Muscle of back (tissue), 13 donors: ENCODE measurements at places on chromosomes 1 and 21.
A peak's percentile ranks its signal among the peaks of the same experiment; 100 is the strongest.

GRCh38 chr1:26278303-26278702 is 1.6 kb upstream of the SH3BGRL3 start:
- DNase-seq: no peak

- no peak for DNase-seq
Measured at GRCh38 chr1:67496329-67496728, 66.1 kb upstream of the SERBP1 start.

DNA sequence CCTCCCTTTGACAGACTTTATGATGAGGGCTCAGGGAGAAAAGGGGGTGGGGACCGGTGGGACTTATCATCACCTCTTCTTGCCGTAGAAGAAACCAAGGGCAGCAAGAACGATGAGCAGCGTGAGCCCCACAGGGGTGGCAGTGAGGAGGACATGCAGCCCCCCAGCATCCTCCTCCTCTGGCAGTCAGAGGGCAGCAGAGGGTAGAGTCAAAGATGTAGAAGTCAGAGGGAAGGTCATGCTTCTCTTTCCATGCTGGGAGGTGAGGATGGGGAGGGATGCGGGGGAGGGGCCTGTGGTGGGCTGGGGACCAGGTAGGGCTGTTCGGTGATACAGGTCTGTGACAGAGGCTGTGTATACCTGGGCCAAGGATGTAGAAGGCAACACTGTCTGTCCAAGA is 14.8 kb downstream of the INSRR start:
- no peak for DNase-seq

GRCh38 chr1:106055855-106056254 is 1000.6 kb upstream of the PRMT6 start:
- DNase-seq: no peak

DNA sequence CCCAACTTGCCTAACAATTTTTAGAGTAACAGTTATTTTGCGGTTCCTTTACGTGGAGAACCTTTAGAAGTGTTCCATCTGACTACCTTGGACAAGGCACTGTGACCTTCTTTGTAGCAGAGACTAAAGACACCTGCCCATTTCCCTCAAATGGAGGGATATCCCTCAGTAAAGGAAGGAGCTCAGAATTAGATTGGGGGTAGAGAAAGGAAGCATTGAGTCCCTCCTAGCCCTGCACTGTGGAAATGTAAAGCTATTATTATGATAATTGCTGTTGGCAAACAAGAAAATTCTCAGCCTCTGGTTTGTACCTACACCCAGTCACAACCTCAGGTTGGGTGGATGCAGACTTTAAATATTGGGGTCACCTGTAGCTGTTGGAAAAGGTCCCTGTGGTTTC is 72.6 kb upstream of the MACF1 start:
- no peak for DNase-seq

- peak; percentile 65 for DNase-seq
Measured at GRCh38 chr1:15329104-15329820, 80.4 kb upstream of the EFHD2 start.

- no peak for DNase-seq
Measured at GRCh38 chr21:41318218-41318617, 1.6 kb downstream of the FAM3B start.

DNA sequence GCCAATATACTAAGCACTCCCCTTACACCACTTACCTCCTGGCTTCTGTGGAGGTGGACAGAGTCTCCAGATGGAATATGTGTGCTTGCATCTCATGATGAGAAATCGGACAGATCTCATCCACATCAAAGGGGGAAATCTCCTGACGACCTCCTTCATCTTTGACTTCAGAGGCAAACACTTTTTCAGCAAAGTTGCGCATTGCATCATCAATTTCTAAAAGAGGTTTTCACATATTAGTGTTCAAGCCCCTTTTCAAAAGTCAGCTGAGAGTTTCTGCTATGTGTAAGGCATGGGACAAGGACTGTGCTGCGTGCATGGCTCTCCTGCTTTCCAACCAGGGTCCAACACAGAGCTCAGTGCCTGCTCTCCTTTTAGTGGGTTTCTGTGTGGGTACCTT is 6.8 kb downstream of the AMPD1 start:
- DNase-seq: no peak

DNA sequence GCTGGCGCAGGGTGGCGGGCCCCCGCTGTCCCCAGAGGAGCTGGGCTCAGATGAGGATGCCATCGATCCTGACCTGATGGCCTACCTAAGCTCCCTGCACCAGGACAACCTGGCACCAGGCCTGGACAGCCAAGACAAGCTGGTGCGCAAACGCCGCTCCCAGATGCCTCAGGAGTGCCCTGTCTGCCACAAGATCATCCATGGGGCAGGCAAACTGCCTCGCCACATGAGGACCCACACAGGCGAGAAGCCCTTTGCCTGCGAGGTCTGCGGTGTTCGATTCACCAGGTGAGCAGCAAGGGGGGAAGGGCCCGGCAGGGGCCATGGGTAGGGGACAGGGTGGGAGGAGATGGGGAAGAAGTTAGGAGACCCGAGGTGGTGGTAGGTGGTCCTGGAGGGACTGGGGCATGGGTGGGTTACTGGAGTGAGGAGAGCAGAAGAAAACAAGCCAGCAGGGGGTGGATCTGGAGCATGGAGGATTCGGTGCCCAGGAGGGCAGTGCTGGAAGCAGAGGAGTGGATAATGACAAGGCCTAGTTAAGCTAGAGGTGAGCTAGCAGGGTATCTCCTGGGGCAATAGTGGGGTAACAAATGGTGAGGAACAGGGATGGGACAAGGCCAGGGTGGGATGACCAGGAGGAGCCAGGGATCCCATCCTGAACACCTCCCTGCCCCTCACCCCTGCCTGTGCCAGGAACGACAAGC is 13.1 kb downstream of the ZBTB7B start:
- no peak for DNase-seq

- no peak for DNase-seq
Measured at GRCh38 chr1:185560760-185561159, 173.4 kb upstream of the HMCN1 start.

DNA sequence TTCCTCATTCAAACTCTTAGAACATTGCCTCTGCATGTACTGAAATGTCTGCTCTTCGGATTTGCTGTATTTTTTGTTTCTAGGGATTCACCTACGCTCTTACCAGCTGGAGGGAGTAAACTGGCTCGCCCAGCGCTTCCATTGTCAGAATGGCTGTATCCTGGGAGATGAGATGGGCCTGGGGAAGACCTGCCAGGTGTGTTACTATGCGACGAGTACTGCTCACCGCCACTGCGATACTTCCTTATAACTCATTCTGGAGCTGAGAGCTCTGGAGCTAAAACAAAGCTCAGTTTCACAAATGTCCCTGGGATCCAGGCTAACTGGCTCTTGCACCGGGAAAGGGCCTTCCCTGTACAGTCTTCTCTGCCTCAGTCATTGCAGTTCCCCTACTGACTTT is 10.1 kb downstream of the CHD1L start:
- DNase-seq: no peak

GRCh38 chr1:36085126-36085525 is 1.2 kb downstream of the TEKT2 start:
- no peak for DNase-seq

GRCh38 chr1:232139444-232139843 is 490.5 kb downstream of the SIPA1L2 start:
- no peak for DNase-seq

DNA sequence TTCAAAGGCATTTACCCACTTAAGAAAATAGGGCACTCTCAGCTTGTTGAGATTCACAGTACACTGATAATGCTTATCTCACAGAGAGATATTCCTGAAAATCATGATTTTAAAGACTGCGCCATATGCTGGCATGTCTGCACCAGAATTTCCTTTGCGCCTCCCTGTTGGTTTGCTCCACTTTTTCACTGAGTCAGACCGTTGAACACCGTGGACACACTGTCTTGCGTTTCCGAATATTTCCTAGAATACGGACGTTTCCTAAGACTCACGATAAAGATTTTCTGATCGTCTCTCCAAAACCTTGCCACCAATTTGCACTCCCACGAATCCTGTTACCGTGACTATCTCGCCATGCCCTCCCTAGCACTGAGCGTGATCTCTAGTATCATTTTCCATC is 497 bp upstream of the C1orf115 start:
- no peak for DNase-seq

- peak; percentile 15 for DNase-seq
Measured at GRCh38 chr1:94160811-94161210, 39.9 kb upstream of the ABCA4 start.

DNA sequence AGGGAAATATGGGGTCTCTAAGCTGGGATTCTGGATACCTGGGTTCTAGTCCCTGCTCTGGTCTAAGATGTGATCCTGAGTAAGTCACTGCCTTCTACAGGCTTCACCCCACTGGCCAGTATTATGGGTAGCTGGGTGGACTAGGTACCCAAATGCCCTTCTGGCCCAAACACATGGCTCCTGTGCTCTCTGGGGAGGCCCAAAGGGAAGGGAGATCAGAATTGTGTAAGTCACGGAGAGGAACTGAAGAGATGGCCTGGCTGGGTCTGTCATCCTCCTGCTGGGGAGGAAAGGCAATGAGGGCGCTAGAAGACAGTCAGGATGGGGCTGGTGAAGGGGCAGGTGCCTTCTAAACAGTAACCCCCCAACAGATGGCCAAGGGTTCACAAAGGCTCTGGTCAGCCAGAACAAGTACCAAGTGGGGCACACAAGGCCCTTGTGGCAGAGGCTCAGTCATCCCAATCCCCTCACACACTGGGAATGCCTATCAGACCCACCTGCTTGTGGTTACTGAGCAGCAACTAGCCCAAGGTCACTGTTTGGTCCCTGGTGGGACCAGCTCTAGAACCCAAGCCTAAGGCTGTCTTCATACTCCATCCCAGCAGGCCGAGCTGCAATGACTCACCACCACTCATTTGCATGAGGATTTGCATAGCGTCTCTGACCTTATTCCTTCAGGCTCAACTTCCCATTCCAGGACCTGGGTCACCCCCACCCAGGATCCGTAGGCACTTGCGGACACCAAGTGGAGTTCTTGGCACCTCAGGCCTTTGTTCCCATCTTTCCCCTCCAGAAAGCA is 9.2 kb downstream of the MEF2D start:
- DNase-seq: no peak

DNA sequence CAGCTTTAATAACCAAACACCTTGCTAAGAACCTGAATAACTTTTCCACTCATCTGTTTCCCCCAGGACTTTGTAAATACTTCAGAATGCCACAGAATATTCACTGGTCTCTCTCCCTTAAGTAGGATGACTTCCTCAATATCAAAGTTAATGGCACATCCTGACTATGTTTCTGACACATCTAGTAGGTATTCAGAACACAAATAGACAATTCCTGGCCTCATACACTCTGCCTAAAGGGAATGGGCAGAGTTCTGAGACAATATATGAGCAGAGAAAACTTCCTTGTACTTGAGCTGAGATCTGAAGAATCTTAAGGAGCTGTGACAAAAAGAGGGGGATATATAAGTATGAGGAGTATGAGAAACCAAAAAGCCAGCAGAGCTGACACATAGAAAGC is 34.8 kb downstream of the ANKRD13C start:
- DNase-seq: no peak

DNA sequence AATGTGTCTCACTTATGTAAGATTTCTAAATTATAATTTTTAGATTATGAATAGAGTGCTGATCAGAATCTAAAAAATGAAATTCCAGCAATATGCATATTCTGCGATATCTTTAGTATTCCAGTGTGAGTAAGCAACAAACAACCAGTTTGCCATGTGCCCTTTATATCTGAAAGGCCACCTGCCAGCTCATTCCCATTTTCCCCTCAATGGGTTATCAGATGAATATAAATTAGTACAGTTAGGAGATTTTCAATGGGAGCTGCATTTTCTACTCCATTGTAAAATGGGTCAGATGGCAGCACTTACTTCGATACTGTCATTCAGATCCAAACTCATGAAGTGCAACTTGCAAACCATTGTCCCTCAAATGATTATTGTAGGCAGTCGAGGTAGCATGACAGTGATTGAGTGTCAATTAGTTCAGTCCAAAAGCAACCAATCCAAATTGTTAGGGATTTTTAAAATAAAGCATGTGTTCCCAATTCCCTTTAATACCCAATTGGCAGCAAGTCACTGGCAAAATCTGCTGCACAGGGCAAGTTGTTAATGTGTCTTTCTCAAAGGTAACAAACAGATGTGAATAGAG is 680.3 kb downstream of the LRRIQ3 start:
- DNase-seq: no peak

DNA sequence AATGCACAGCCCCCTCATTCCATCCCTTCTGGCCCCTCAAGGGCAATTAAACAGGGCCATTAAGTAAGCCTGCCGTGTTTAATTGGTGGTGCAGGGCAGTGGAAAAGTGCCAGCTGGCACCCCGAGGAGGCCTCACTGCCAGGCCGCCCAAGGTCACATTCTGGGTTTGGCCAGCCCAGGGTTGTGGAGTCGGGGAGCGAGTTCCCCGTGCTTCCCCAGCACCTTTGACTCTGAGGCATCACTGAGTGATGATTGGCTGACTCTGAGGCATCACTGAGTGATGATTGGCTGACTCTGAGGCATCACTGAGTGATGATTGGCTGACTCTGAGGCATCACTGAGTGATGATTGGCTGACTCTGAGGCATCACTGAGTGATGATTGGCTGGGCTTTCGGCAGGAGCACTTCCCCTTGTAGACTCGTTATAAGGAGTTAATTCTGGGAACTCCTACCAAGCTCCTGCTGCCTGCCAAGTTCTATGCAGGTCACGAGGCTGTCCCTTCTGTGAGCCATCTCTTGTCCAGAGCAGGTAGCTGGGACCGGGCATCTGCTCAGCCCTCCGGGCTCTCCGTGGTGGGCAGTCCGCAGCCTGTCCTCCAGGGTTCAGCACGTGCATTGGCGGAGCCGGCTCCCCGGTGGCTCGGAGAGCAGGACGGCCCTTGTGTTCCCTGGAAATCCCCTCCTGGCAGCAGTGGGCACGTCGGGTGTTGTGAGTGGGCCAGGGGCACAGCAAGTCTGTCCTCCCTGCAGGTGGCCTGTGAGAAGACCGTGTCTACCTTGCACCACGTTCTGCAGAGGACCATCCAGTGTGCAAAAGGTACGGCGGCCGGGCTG is 20.9 kb downstream of the CSTB start:
- DNase-seq: no peak

- DNase-seq: no peak
Measured at GRCh38 chr1:143699731-143700130, 272.1 kb downstream of the FAM72C start.

- DNase-seq: no peak
Measured at GRCh38 chr1:11616766-11617165, 37.5 kb downstream of the FBXO2 start.

GRCh38 chr1:36576551-36577110 is 93.9 kb upstream of the CSF3R start:
- no peak for DNase-seq

DNA sequence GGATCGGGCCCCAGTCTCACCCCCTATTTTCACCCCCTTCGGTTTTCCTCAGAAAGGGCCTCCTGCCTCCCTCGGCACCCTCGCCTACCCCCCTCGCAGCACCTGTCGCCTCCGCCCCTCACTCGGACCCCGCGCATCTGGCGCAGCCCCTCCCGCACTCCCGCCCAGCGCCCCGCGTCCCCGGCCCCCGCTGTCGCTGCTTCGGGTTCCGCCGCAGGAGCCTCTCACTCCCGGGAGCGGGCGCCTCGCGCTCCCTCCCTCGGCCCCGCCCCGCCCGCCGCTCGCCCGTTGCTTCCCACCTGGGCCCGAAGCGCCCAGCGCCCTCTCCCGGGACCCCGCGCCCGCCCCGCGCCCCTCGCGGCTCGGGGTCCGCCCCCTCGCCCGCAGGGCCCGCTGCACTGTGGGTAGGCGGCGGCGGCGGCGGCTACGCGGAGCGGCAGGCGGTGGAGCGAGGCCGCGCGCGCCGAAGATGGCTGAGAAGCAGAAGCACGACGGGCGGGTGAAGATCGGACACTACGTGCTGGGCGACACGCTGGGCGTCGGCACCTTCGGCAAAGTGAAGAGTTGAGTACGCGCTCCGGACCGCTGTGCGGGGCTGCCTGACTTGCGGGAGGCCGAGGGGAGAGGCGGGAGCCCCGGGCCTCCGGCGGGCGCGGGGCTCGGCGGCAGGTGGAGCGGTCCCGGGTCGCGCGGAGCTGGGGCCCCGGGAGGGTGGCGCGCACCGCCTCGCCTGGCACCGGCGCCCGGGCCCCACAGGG is at the start of gene PRKAA2:
TSS of gene PRKAA2 (plus strand) at position 396 of the 758 bp plus-strand sequence. CDS start at position 470, 74 bp downstream.
- no peak for DNase-seq
